Activated CD8-positive, alpha-beta T cell treated with anti-CD3 and anti-CD28 coated beads for 36 hours (primary cell): ENCODE measurements at places on chromosomes 1 and 21.

GRCh38 chr1:62175568-62176179, 19.0 kb upstream of the L1TD1 start:
- peak; percentile 55 for DNase-seq

GRCh38 chr1:184197831-184198230, 146.3 kb downstream of the TSEN15 start:
- DNase-seq = no peak

- DNase-seq = no peak
Observed at GRCh38 chr1:18463984-18464664, 16.6 kb upstream of the KLHDC7A start.

DNA sequence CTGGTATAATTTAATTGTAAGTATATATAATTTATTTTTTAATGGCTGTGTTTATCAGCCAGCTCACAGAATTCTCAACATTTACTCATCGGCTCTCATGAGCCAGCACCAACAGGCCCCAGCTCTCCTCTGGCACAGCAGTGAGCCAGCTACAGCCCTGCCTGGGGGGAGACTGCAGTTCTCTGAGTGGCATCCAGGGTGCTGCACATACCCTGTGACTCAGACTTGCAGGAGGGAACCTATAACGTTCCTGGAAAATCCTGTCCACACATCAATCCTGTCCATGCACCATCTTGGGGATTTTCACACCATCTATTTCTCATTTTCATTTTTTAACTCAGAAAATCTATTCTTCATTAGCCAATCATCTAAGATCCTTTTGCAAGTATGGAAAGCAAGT, 36.5 kb downstream of the FHAD1 start:
- no peak for DNase-seq

- DNase-seq = no peak
Observed at GRCh38 chr1:182998482-182998881, 24.7 kb upstream of the LAMC1 start.

- no peak for DNase-seq
Observed at GRCh38 chr1:216843409-216843808, 120.2 kb upstream of the ESRRG start.

DNA sequence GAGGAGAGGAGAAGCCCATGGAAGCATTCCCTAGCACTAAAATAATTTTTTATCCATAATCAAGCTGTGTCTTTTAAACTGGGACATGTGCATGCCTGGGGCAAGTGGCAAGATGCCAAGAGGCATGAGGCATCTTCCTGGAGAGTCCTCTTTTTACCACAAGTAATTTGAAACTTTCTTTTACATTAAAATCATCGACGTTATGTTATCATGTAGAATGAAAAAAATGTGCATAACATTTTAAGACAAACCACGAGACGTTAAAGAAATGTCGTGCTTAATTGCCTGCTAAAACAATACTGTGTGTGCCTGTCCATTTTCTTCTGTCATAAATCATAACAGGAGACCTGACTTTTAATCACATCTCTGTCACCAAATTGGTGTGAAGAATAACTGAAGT, 1.5 kb downstream of the STYXL2 start:
- DNase-seq = peak; percentile 14

GRCh38 chr21:14451546-14451945, 68.6 kb upstream of the HSPA13 start:
- DNase-seq = no peak

- no peak for DNase-seq
Observed at GRCh38 chr1:231856426-231856825, 229.8 kb downstream of the DISC1 start.

DNA sequence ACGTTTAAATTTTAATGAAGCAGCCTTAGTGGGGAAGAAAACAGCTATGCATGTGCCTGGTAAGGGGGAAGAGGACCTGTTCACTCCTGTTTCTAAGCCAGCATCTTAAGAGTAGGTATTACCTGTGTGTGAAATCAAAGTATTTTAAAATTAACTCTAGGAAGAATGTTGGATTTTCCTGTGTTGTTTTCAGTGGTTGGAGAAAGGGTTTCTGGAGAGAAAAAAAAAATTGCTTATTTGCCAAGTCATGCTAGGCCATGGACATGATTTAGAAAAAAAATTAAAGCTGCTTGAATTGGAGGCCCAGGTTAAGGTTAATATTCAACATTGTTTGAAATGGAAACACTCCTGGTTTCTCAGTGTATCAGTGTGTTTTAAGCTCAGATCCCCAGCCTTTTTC, 42.9 kb upstream of the DNAJC6 start:
- DNase-seq = no peak

GRCh38 chr1:79295967-79296366, 289.4 kb upstream of the ADGRL4 start:
- DNase-seq = no peak

DNA sequence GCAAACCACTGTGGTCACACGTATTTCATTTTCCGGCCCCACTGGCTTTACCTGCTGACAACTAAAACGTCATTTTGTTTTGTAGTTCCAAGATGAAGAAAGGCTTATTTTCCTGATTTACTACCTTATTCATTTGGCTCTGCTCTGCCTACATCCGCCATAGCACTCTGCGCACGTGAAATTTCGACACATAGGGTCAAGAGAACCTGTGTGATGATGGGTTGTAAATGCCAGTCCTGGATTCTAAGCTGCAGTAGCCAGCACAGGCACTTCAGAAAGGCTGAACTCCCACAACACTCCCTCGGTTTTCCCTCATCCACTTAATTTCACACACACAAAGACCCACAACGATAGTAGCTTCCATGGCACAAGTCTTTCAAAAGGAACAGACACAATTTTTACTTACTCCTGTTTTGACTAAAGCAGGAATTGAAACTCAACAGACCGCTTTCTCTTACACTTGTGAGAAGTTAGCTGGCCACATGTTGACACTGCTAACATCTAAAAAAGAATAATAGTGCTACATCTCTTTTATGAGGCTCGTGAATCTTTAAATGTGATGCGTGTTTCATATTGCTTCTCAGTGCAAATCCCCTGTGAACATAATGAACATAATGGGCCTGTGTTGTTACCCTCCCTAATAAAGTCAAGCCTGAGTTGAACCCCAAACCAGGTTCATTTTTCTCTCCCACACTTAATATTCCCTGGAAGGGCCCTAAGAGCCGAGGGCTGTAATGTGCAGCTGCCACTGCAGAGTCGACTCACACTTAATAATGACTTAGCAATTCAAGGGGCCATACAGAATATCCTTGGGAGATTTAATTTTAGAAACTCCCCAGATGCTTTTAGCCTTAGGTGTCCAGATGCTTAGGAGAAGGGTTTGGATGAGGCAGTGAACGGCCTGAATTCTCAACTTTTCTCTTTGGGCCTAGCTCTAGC, 1.5 kb upstream of the RUNX1 start:
- peak; percentile 33 for DNase-seq

- DNase-seq = no peak
Observed at GRCh38 chr1:172431204-172431603, 10.7 kb downstream of the C1orf105 start.

GRCh38 chr1:27000817-27001460, 7.4 kb downstream of the TRNP1 start:
- no peak for DNase-seq
